ENCODE measurements at places on chromosomes 1 and 21.

DNA sequence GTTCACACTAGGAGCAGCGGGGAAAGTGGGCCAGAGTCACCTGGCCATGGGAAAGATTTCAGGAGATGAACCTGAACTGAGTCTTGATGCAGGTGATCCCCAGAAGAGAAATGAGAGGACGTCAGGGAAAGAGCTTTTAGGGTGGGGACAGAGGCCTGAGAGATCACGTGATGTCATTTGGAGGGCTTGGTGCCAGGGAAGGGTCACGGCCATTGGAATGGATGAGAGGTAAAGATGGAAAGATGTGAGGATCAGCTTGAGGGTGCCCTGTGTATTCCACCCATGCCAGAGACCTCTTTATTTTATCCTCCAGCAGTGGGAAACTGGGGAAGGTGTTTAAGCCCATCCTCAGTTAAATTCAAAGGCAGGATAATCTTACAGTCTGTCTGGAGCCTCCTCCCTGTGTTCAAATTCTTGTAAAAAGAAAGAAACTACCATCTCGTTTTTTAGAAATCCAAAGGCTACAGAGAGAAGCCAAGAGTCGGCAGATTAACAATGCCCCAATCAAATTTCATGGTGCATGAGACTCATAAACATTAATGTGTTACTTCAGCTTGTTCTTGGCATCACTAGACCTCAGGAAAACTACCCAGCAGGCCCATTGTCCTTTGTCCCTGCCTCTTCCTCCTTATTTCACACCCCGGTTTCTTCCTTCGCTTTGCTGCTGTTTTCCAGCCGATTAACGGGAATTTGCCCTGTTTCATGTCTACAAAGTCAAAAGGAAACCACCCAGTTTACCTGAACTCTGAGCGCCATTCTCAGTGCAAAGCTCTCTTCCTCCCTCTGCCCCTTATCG, 93.1 kb upstream of the LRRC8D start:
- DNase-seq = no peak

- DNase-seq = no peak
These were observed 273.2 kb downstream of the NPHP4 start for GRCh38 chr1:5718831-5719632.

GRCh38 chr1:209368864-209369598, 214.5 kb upstream of the CAMK1G start:
- no peak for DNase-seq

DNA sequence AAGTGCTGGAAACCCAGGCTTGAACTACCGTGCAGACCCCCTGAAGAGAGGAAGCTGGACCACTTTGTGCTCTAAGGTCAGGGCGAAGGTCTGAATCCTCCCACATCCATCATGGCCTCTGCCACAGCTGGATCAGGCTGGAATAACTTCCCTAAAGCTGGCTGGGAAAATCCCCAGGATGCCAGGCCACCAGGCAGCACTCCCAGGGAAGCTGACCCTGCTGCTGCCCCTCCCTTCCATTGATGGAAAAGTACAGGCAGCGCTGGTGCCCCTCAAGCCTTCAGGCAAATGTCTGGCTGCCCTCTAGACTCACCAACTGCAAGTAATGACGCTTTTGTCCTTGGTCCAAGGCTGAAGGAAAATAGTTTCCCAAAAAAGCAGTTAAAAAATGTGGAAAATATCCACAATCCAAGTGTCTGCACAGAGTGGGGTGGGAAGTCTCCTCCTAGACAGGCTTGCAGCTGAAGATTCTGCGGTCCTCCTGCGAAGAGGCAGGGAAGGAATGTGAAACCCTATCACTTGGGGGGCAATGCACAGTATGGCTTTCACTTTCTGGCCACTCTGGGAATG, 39.9 kb upstream of the TSPAN2 start:
- no peak for DNase-seq

GRCh38 chr1:159856576-159856975, 5.9 kb downstream of the VSIG8 start:
- DNase-seq = no peak

DNA sequence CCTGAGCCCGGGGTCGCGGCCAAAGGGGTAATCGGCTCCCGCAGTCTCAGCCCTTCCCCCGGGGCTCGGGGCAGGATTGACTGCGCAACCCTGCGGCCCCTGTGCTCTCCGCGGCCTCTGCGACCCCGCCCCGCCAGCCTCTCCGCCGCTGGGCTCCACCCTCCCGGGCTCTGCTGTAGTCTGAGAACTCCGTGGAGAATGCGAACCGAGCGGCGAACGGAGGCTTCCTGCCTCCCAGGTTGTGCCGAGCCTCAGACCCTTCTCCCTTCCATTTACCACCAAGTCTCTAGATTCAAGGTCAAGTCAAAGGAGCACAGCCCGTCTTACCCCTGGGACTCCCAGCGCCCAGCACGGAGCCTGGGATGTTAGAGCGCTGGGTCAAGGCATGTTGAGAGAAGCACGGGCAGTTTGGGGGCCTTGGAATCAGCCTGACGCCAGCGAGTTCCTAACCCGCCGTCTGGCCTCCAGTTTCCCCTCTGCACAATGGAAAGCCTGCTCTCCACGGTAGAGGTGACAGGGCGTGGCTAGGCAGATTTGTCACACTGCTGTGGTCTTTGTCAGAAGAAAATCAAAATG, 3.0 kb downstream of the ATP2B4 start:
- peak; percentile 28 for DNase-seq

DNA sequence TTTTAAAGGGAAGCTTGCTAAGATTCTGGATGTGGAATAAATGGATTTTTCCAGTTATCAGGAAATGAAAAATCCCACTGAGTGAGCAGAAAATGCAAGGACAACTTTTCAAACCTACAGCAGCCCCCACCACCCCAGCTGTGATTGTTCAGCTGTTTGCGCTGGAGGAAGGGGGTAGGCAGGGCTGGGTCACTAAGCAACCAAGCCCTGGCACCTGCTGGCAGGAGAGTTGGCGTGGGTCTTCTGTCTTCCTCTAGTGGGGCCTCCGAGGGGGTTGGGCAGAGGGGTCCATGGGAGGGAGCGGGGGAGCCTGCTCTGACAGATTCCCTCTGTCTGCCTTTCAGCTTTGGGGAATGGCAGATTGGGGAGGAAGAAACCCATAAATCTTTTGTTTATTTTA, 45.3 kb downstream of the EIF2D start:
- DNase-seq = no peak

GRCh38 chr1:172373864-172374263, 46.6 kb upstream of the C1orf105 start:
- DNase-seq = peak; percentile 26

DNA sequence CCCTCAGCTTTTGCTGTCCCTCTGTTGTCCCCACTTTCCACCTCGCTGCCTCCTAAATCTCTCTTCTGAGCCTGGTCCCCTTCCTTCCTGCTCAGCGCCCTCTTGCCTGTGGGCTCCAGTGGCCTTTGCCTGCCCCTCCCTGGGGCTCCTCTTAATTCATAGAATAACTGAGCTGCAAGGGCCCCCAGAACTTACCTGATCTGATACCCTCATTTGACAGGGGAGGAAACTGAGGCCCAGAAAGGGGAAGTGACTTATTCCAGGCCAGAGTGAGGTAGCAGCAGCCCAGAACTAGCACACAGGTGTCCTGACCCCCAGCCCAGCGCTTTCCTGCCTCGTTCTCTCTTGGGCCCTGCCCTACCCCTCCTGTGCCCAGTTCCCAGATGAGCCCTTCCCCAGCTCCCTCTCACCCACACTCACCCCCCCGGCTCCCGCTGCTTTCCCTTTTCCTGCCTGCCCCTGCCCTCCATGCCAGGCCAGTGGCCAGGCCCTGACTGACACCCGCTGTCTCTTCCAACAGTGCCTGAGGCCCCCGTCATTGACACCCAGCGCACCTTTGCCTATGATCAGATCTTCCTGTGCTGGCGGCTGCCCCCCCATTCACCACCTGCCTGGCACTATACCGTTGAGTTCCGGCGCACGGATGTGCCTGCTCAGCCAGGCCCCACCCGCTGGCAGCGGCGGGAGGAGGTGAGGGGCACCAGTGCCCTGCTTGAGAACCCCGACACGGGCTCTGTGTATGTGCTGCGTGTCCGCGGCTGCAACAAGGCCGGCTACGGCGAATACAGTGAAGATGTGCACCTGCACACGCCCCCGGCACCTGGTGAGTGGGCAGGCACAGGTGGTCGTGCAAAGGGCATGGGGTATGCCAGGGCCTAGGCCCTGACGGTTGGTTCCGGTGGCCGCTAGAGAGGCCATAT, 5.7 kb downstream of the TRIM46 start:
- no peak for DNase-seq

DNA sequence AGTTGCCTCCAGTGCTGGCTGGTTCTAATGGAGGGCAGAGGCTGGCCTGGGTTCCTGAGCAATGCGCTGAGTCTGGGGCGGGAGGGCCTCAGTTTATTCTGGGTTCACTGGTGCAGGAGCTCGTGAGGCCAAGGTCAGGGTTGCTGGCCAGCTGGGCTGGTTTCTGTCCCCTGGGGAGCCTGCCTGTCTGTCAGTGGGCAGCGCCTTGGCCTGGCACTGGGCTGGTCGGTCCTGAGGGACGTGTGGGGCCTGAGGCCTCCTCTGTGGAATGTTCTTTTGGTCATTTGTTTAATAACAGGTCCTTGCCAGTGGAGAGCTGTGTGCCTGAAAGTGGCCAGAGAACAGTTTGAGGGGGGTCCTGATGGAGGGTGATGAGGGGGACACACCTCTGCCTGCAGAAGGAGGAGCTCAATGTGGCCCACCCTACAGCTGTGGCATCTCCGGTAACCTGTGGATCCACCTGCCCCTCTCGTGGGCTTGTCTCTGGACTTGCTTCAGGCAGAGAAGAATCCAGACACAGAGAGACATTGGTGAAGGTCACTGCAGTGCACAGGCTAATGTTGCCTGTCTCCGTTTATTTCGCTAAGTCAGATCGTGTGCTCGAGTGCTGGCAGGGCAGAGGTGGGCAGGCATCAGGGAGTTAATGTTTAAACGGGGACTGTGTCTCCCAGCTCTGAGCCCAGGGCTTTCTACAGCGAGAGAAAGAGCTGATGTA, 34.6 kb downstream of the COQ8A start:
- no peak for DNase-seq

DNA sequence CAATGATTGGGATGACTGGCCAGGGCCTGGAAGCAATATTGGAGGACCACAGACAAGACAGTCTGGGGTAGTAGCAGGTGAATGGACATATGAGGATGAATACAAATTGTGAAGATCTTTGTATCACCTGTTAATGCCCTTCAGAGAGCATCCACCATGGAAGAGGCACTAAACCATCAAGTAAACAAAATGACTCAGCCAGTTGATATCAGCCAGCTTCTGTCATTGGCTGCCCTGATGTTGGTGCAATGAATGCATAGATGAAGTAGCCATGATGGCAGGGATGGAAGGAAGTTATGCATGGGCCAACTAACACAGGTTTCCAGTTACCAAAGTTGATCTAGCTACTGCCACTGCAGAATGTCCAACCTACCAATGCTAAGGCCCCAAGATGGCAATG, 16.1 kb upstream of the ERI3 start:
- no peak for DNase-seq

DNA sequence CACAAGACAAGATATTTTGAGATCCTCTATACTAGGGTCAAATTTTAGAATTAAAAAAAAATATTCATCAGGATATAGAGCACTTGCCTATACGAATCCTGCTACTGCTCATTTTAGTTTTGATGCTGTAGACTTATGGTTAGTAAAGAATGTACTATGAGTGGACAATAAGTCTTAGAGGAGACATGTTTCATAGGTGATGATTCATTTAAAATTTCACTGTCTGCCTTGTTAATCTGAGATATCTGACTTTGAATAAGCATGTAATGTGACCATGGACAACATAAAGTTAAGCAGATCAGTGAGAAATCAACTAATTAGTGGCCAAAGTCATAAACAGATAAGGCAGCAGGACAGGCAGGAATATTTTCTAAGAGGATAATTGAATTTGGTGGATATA, 106.8 kb upstream of the HP1BP3 start:
- DNase-seq = no peak

- no peak for DNase-seq
These were observed 93.5 kb downstream of the NRDC start for GRCh38 chr1:51784997-51785421.

- no peak for DNase-seq
These were observed 91.4 kb upstream of the PLXNA2 start for GRCh38 chr1:208335371-208336136.

DNA sequence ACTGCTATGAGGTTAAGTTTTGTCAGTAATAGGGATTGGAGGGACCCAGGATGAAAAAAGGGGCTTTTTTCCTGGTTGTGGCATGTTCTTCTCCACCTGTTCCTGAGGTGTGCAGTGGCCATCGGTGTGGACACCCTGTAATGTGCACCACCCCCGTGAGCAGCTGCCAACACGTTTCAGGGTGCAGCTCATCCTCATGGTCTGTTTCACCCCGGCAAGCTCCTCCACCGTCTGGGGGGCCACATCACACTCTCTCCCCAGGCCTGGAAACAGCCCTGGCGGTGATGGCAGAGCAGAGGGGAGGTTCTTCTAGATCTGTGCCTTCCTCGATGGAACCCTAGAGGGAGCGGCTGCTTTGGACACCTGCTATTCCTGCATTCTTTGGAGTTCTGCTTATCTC, 435.4 kb downstream of the MATN1 start:
- DNase-seq = no peak

DNA sequence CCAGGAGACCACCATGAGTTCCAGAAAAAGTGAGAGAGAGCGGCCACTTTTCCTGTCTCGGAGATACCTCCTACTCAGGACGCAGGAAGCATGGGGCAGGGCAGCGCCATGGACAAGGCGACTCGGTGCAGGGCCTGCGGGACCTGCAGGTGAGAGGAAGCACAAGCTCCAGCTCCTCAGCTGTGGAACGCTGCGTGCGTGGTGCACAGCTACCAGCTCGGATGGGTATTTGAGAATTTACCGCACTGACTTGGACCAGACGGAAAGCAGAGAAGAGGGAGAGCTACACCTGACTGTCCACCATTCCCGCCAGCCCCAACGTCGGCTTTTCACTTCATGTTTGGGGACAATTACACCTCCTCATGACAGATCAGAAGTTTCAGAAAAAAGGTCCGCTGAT, 8.2 kb upstream of the CDK11A start:
- DNase-seq = no peak

DNA sequence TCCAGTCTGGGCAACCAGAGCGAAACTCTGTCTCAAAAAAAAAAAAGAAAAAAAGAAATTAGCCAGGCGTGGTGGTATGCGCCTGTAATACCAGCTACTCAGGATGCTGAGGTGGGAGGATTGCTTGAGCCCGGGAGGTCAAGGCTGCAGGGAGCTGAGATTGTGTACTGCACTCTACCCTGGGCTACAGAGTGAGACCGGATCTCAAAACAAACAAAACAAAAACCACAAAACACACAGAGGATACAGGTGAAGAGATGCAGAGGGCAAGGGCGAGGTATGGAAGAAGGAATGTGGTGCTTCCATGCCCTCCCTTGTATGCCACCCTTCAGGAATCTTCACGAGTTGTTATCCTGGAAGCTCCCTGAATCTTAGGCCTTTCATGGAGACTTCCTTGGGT, 68.5 kb downstream of the NDUFS5 start:
- no peak for DNase-seq

GRCh38 chr1:206608108-206608698, 4.1 kb downstream of the EIF2D start:
- DNase-seq = peak; percentile 51

All from T-helper 2 cell (primary cell).